ENCODE measurements at places on chromosomes 1 and 21.

- no peak for DNase-seq
Observed at GRCh38 chr1:169146576-169147214, 40.2 kb downstream of the ATP1B1 start.

GRCh38 chr1:17538428-17539117 is 925 bp upstream of the ARHGEF10L start:
- DNase-seq, result no peak

GRCh38 chr21:39374046-39374445 is 25.2 kb upstream of the HMGN1 start:
- DNase-seq, result no peak

GRCh38 chr1:229117664-229118300 is 153.1 kb upstream of the RAB4A start:
- no peak for DNase-seq

DNA sequence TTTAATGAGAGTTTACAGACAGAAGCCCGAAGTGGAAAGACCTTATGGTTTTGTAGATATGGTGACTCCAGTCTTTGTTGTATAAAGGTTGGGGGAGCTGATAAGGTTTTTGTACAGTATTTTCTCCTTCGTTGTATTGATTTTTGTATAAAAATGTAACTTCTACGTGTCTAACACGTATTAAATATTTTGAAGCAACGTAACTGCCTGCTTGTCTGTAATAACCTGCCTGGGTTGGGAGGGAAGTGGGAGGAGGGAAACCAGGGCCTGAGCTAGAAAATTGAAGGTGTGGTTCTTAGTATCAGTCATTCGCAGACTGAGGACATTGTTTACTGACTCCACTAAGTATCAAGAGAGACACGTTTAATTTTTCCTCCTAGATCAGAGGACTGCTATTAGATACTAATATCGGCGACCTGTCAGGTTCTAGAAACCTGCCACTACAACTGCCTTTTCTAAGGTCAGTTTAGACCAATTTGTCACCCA is 2.2 kb downstream of the IER5 start:
- peak; percentile 58 for DNase-seq

- peak; percentile 57 for DNase-seq
Observed at GRCh38 chr1:6347641-6348487, 45.7 kb downstream of the ACOT7 start.

DNA sequence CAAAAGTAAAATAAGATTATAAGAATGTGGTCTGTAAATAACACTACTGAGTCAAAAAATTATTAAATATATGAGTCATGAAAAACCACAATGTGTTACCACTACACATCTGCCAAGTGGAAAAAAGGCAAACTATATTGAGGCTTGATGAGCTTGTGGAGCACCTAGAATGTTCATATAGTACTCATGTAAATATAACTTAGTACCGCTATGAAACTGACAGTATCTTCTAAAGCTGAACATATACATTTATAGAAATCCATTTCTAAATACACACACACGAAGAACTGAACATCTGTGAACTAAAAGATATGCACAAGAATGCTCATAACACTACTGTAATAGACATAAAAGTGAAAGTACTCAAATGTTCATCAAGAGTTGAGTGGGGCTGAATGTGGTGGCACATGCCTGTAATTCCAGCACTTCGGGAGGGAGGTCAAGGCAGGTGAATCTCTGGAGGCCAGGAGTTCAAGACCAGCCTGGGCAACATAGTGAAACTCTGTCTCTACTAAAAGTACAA is 18.5 kb upstream of the GBP3 start:
- DNase-seq, result peak; percentile 52

- DNase-seq, result no peak
Observed at GRCh38 chr1:55593298-55593697, 378.1 kb upstream of the USP24 start.

DNA sequence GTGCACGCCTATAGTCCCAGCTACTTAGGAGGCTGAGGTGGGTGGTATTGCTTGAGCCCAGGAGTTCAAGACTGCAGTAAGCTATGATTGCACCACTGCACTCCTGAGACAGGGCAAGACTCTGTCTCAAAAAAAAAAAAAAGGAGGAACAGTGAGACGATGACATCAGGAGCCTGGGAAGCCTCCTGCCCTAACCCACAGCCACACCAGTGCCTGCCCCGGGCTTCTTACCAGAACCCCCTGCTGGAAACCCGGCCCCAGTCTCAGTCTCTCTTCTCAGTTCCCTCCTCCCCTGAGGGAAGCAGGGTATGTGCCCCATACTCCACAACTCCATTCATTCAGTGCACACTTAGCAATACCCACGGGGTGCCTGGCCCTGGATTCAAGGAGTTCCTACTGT is 9.1 kb downstream of the COL8A2 start:
- DNase-seq, result no peak

DNA sequence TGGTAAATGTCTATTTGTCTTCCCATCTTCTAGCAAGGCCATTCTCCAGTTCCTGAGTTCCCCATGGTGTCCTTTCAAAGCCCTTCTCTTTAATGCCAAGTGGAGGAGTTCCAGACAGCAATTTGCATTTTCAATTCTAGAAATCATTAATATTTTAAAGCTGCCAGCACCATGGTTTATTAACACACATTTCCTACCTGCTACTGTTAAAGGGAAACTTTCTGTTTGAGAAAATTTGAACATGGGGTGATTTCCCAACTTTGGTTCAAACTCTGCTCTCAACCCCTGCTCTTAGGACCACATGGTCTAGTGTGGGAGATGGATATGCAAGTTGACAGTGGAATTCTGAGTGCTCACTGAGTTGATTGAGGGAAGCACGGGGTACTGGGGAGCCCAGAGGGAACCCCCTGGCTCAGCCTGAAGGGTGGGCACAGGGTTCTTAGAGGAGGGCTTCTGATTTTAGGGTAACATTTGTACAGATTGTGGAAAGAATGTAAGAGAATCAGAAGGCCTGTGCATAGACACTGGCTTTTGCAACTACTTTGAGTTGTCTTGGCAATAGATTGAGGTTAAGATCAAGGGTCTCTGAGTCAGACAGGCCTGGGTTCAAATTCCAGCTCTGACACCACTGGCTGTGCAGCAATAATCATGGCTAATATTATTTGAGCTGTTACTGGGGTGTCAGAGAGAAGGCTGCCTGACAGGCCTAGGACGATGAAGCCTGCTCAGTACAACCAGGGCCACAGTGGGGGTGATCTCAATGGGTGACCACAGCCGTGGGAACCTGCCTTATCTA is 97.8 kb downstream of the BEND5 start:
- DNase-seq, result no peak

All from stimulated activated CD4-positive, alpha-beta T cell treated with anti-CD3 and anti-CD28 coated beads, Interleukin-1b, Interleukin-23, amount 100 ng/mL, for 48 hours (primary cell).